GM23248 (cell line): ENCODE measurements at places on chromosomes 6 and 20. TPM values are rescaled to one million over a fixed set of nuclear protein-coding genes. Genes with fewer than 3 reads are reported as not detected.

GRCh38 chr6:106134087-106134770 lies 48.1 kb downstream of the PRDM1 start:
- no peaks in the 10 kb centered on the region for H3K27me3 ChIP-seq
- H3K4me1 ChIP-seq: peaks cover 26% of the 10 kb centered on the region

TFB1M gene
- total RNA-seq: 9.0 and 14.0 TPM in 2 replicates

SEMG1 gene
- total RNA-seq: not detected in 2 replicates

TNNC2 gene
- total RNA-seq: not detected in 2 replicates

- no peak overlapping the region for H3K27ac ChIP-seq
- peak; percentile 15 for DNase-seq
- H3K36me3 ChIP-seq: no peaks in the 10 kb centered on the region
- H3K4me3 ChIP-seq: no peak overlapping the region
- no peaks in the 10 kb centered on the region for H3K27me3 ChIP-seq
Observed at GRCh38 chr6:165729307-165729936, 66.4 kb upstream of the PDE10A start.

- H3K4me1 ChIP-seq: peaks cover 44% of the 10 kb centered on the region
- DNase-seq: peak; percentile 92
- H3K27me3 ChIP-seq: no peaks in the 10 kb centered on the region
- peak overlapping the region; percentile 77 for H3K27ac ChIP-seq
Observed at GRCh38 chr6:81938014-81938856, 185.8 kb upstream of the TENT5A start.

EFHC1 gene
- total RNA-seq: 21.6 and 36.1 TPM in 2 replicates

DNA sequence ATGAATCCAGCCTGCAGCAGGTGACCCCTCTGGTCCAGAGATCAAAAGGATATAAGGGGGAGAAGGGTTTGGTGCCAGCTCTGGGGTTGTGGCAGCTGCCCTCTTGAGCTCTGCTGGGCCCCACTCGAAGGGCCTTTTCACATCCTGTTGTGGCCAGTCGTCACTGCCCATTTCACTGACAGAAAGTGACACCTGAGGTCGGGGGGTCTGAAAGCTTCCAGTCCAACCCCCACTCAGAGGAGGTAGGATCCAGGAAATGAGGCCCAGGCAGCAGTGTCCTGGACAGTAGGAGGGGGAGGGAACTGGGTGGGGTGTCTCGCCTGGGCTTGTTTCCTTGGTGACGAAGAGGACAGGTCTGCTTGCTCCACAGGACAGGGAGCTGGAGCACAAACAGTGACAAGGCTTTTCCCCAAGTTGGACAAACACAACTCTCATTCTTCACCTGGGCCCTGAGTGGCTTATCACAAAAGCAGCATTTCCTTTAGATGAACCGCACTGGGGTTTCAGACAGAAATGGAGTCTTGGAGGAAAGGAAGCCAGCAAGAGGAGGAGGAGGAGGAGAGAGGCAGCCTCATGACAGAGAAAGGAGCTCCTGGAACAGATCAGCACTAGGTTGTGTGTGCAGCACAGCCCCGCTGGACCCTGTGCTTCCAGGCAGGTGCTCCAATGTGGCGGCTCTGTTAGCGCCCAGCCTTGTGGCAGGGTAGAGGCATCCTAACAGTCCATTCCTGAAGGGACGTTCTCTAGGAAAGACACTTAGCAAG lies 11.0 kb downstream of the FRS3 start:
- H3K4me3 ChIP-seq: no peak overlapping the region
- H3K27ac ChIP-seq: no peak overlapping the region
- DNase-seq: no peak
- peaks cover 17% of the 10 kb centered on the region for H3K4me1 ChIP-seq
- peaks cover 5% of the 10 kb centered on the region; the same call in 1 of the 2 replicates for H3K36me3 ChIP-seq
